ENCODE measurements at places on chromosomes 11 and 22.

- no peak for DNase-seq
Observed at GRCh38 chr11:39367534-39367933, 2091.9 kb downstream of the LRRC4C start.

DNA sequence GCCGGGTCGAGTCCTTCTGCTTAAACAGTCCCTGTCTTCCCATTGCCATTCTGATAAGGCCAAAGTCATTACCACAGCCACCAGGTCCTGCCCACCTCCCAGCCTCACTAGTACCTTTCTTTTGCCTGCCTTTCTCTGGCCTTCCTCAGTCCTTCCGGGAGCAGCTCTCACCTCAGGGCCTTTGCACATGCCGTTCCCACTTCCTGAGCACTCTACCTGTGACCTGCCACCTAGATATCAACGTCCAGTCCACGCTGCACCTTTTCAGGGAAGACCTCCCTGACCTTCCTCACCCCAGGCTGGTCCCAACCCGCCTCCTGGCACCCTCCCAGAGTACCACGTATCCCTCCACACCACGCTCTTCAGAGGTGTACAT, 7.8 kb upstream of the OSM start:
- DNase-seq: no peak

DNA sequence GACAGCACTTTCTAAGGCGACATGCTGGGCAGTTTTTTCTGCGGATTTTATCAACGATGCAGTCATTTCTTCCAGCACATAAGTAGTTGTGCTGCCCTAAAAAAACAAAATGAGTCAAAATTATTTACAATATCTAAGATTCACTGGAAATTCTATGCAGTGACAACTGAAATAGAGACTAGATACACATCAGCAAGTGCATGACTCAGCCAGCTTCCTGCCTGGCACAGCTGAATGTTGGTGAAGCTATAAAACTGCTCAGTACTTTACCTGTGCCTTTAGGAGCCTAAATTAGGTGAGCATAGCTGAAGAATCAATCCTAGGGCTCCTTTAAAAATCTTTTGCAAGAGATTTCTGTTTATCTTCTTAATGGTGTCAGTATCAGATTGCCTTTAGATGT, 37.8 kb downstream of the PGR start:
- DNase-seq: no peak

DNA sequence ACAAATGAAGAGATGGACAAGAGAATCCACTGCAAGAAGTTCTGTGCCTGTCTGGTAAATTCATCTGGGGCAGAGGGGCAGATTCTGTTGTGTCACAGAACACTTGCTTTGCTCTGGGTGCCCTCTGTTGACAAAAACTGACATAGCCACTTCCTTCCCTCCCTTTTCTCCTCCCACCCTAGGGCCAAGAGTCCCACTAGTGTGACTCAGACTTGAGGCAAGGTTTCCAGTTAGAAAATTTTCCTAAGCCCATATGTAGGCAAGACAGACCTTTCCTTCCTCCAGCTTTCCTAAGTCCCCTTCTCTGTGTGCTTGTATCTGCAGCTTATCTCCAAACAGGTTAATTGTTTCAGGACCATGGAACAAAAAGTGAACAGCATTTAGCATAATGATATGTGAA, 106.8 kb downstream of the RBFOX2 start:
- no peak for DNase-seq

- no peak for DNase-seq
Observed at GRCh38 chr22:40973144-40973543, 22.0 kb downstream of the RBX1 start.

DNA sequence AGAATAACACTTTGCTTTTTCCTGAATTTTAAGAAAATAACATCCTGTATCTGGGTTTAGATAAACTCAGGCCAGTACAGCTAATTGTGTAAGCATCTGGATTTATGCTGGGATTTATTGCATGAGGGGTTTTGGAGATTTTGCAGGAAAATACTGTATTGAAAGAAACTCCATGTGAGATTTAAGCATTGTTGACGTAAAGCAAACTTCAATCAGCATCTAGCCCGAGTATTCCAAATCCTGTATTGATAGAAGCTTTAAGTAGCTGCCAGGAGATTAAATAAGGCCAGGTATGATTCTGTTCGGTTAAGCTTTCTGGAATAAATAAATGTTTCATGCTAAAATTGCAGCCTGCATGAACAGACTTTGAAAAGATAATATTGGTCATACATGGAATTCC, 36.3 kb upstream of the LYVE1 start:
- no peak for DNase-seq

DNA sequence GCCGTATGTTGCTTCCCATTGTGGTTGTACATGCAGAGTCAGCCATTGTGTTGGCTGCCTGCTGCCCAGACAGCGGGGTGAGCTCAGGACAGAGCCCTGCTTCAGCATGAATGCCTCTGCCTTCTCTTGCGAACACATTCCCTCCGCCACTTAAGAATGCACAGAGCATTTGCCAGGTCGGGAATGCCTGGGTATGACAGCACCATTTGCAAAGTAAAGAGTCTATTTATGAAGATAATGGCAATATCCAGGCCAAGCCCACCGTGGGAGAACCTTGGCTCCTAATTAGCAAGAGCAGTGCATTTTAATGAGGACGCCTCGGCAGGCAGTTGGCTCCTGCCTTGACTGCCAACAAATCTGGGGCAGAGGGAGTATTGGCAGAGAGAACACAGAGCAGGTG, 62.5 kb upstream of the SORL1 start:
- no peak for DNase-seq

- no peak for DNase-seq
Observed at GRCh38 chr22:31394326-31394725, 5.1 kb upstream of the DRG1 start.

- DNase-seq: no peak
Observed at GRCh38 chr11:93659841-93660240, 1.6 kb upstream of the CEP295 start.

DNA sequence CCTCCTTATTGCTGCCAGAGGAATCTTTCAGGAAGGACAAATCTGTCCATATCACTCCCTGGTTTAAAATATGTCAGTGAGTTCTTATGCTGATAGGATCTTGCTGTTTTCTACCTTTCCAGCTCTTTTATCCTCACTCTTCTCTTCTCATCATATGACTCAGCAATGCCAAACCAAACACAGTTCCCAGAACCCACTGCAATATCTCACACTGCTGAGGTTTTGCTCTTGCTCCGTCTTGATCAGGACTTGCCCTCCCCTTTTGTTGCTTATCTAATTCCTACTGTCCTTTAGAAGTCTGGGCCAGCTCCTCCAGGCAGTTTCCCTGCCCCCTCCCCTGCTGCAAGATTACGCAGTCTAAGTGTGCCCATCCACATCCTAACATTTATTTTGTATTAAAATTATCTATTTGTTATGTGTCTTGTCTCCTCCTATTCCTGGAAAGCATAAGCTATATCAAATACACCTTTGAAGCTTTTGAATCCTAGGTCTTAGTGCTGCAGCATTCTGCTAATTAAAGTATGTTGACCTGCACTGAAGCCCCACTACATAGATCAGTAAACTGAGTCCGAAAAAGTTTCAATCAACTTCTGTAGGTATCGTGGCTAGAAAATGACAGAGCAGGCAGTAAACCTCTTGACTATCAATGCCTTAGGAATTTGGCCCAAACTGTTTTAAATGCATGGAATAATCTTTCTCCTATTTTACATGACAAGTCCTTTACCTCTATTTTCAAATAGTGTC, 119.2 kb upstream of the C11orf87 start:
- DNase-seq: no peak

DNA sequence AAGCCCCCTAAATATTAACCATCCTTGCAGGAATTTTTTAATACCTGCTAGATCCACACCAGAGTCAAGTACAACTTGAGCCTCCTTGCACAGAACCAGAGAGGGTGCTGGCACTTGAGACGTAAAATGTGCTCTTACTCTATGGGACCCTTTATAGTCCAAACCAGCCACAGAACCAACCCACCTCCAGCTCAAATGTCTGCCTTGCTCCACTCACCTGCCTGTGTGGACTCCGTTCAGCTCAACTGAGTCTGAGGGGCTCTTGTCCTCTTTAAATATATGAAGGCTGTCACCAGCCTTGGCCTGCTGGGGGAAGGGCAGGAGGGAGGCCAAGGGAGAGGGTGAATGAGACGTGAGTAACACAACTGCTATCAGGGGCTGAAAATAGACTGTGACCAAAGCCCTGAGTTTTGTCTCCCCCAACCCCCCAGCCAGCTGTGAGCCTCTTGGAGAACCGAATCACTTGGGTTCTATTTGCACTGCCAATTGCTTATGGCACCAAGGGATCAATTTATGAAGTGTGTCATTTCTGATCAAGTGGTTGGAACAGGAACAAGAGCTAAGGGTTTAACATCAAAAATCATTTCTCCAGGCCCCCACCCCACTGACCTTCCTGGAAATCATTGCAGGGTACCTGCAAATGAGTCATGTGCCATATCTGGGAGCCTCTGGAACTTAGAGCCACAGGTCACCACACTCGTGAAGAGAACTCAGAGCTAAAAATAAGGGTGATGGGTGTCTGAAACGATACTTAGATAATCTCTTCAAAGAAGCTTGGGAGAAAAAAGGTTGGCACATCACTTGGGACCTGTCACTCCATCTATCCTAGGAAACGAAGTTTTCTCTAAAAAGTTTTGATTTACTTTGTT, at the start of gene CSRP3:
Gene CSRP3, minus strand, starts transcription at position 247 of the 869 bp plus-strand sequence. CDS start 9,535 bp downstream, outside the sequence.
- DNase-seq: no peak

- no peak for DNase-seq
Observed at GRCh38 chr11:134383576-134384221, 28.3 kb downstream of the B3GAT1 start.

GRCh38 chr11:127709960-127710359, 709.4 kb upstream of the KIRREL3 start:
- DNase-seq: no peak

- no peak for DNase-seq
Observed at GRCh38 chr22:48891688-48892577, 935.7 kb downstream of the BRD1 start.

DNA sequence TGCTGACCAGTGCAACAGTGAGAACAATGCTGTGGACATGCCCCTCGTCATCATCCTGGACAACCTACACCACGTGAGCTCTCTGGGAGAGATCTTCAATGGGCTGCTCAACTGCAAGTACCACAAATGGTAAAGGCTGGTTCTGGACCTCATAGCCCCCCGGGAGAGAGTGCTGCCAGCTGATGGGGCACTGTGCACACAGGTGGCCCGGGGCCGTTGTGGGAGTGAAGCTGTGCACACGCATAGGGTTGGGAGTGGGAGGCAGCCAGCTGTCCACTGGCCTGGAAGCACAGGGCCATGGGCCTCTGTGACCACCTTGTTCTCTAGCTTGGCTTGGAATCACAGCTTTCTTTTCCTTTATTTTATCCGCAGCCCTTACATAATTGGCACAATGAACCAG, 57.0 kb downstream of the DBX1 start:
- DNase-seq: no peak

DNA sequence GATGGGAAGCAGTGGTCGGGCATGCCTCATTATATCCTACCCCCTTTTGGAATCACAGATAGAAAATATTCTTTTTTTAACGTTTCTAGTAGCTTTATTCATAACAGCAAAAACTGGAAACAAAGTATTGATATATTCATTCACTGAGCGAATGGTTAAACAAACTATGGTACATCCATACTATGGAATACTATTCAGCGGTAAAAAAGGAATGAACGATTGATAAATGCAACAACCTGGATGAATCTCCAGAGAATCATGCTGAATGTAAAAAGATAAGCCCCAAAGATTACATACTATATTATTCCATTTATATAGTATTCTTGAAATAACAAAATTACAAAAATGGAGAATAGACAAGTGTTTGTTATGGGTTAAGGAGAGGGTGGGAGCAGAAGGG, 7.5 kb upstream of the SULT4A1 start:
- DNase-seq: no peak

DNA sequence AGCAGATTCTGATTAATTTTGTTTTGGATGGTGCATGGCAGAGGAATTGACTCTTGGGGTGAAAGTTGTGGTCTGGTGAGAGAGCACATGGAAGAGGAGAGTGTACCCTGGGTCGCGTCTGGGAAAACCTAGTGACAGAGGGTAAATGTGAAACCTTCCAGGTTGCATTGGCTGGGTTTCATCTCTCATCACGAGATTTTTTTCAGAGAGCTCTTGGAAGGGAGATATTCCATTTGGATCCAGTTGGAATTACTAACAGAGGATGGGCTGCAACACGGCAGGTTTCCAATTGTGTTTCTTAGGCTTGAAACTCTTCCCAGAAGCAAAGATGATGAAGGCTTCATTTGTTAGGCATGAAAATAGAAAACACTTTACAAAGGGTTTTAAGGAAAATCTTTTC, 109.7 kb upstream of the MTMR2 start:
- DNase-seq: no peak

- no peak for DNase-seq
Observed at GRCh38 chr11:109298865-109299264, 123.1 kb upstream of the C11orf87 start.

- no peak for DNase-seq
Observed at GRCh38 chr11:36316049-36316448, 20.0 kb downstream of the PRR5L start.

DNA sequence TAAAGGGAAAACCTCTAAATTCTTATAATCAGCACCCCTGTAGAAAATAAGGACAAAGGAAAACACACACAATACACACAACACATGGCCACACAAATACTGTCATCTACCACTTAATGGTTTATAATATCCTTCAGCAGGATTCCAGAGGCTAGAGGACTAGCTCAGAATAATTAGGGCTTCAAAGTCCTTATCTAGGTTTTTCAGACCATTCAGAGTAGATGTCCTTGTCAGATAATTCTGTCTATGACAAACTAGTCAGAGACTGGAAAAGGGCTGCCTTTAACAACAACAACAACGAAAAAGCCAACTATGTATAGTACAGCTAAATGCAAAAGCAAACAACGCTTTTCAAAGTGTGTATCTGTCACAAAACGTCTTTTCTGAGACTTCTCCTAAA, 456.5 kb upstream of the CNTN5 start:
- no peak for DNase-seq

- DNase-seq: no peak
Observed at GRCh38 chr11:101030015-101030414, 99.6 kb downstream of the PGR start.

DNA sequence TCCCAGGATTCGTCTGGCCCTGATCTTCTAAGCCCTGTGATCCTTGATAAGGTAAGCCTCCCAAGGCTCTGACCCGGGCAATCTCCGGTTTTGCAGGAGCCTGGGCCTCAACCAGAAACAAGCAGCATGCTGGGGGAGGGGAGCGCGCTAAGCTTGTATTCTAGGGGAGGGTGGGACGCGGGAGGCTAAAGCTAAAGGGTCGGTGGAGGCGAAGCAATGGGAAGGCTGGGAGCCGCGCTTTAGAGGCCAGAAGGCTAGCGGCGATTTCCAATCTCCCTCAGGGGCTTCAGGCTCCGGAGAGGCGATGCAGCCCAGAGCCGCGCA, 753 bp downstream of the PTPN5 start:
- DNase-seq: no peak

DNA sequence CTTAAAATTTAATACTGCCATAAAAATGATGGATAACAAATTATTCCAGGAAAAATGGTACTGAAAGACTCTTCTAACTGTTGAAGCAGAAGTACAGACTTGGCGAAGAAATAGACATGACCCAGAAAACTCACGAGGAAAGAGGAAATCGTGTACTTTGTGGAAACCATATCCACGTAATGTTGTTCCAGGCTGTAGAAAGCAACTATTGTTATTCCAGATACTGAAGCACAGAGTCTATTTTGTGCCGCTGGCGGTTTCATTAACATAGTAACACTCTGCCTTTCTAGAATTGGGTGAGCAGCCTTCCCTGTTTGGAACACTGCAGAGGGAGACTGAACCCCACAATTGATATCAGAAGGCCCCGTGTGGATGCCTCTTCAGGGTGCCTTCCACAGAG, 310.6 kb downstream of the TBC1D22A start:
- no peak for DNase-seq
